GOT3 (cell line): ENCODE measurements at places on chromosomes 1 and 21.

DNA sequence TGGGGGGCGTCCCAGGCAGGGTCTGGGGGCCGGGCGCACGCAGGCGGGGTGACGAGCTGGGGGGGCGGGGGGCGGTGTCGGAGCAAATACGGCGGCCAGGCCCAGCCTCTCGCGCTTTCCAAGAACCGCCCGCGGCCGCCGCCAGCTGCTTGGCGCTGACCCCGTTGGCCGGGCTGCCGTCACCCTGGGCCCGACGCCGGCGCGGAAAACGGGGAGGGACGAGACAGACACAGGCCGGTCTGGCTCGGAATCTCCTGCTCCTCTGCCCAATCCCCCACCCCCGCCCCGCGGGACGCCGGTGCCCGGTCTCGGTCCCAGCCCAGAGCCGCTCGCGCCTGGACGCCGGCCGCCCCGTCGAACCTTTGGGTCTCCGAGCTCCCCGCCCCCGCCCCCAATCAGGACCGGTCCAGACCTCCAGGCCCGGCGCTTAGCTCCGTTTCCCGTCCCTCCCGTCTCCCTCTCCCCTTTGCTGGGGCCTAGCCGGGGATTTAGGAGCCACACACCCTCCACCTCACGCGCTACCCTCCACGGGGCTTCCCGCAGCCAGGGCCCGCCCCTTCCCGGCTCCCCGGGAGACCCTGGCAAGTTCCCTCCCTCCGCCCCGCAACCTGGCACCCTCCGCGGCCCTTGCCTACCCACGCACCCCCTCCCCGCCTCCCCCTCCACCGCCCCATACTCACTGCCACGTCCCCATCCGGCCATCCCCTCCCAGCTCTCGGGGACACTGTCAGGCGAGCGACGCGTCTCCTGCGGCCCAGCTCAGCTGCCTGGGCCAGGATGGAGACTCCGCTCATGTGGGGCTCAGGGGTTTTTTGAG, 800 bp upstream of the MMP23B start:
- DNase-seq, result no peak

DNA sequence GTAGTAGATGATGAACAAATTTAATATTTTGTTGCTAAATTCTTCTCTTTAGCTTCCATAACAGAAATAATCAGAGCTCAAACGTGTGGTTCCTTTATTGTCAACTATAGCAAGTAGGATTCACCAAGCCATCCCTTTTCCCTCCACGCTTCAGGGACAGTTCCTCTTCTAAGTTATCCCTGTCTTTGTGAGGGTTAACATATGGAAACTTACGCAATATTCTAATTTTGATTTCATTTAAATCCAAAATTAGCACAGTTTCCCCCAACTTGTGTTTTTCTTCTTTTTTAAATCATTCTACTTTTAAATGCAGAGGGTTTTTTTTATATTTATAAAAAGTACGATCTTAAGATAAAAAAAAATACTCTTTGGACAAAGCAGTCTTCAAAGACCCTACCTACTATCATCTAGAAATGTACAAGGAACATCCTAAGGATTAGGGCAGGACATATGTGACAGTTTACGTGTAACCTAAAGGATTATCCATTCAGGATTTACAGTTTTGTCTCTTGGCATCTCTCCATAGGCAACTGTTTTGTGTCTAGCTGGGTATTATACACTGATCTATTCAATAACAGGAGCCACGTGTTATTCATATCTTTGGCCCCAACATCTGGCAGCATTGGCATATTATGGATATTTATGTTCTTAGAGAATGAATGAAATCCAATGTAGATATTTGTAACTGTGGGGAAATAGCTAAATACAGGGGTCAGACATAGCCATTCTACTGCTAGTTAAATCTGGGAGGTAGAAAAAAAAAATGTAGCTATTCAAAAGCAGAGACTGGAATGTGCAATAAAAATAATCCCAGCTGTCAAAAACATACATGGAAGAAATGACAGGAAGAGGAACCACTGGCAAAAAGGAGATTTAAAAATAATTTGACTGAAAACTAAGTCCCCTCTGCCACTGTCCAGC, 272.9 kb downstream of the NEGR1 start:
- DNase-seq, result no peak

DNA sequence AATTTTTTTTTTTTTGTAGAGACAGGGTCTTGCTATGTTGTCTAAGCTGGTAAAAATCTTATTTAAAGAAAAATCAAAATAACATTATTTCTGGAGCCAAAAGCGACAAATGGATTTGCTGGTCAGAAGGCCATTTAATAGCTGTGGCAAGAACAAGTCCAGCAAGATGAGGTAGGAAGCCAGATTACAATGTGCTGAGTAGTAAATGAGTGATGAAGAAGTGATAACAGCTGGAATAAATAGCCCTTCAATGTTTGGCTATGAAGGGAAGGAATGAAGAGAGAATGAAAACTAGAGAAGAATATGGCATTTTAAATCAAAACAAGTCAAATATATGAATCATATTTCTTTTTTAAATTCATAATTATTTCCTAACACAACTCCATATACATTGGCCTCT, 34.5 kb downstream of the SYDE2 start:
- no peak for DNase-seq

- DNase-seq, result no peak
Observed at GRCh38 chr1:105909811-105910210, 1146.7 kb upstream of the PRMT6 start.

GRCh38 chr21:46065215-46065913, 32.5 kb upstream of the COL6A2 start:
- DNase-seq, result no peak

GRCh38 chr1:34627465-34628240, 127.2 kb upstream of the GJB5 start:
- no peak for DNase-seq

DNA sequence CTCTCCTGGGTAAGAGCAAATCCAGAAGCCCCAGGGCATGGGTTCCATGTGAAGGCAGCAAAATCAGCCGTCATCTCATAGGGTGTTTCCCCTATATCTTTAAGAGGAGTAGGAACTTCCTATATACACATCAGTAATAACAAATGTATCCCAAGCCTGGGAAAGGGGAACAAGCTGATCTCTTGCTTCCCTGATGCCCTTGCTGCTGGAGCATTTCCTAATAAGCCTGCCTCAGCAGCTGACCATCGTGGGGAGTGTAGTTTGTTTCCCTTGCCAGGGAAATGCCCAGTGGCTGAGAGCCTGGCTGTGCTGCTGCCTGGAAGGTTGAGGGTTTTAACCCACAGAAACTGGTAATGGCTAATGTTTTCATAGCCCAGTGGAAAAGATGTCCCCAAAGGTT, 177.0 kb downstream of the NPHP4 start:
- DNase-seq, result no peak

DNA sequence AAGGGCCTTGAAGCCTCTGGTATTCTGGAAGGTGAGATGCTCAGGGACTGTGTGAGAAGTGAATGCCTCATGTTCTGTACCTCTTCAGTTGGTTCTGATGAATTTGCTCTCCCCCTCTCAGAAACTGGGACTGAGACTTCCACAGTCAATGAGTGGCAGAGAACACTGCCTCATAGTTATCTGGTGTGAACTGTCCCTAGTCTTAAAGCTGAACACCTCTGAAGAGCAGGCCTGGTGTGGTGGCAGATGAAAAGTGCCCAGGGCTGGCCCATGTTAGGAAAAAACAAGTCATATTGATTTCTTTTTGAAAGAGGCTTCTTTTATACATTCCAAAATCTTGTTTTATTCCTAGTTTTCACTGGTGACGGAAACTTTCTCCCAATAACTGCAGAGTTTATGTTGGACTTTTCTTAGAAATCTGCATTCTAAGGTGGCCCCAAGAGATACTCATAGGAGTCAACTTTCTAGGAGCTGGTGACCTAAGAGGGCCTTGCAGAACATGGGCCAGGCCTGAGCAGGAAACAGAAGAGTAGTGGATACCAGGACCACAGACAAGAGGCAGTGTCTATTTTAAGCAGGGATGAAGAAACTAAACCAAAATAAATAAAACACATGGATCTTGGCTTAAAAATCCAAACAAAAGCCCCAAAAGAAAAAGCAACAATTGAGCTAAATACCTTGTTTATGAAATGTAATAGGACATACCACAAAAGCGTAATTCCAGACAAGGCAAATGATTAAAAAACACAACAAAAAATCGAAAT, 19.5 kb downstream of the DUSP10 start:
- no peak for DNase-seq

DNA sequence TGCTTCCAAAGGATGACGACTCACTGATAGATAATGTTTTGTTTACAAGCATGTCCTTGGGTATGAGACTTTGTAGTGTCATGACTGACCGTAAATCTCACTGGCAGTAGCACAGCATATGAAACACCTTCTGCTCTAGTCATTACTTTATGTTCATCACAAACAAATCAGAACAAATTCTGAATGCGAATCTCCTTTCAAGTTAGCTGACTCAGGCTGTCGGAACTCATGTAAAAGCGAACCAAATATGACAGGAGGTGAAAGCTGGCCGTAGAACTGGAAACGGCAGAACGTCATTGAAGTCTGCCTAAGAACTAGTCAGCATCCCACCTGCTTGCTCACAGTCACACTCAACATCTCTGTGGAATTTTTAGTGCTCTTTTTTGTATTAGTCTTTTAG, 143.9 kb downstream of the RGS7 start:
- no peak for DNase-seq

- DNase-seq, result no peak
Observed at GRCh38 chr1:168627370-168627769, 51.0 kb downstream of the XCL1 start.

GRCh38 chr1:25990251-25990650, 7.6 kb downstream of the PAFAH2 start:
- DNase-seq, result no peak

DNA sequence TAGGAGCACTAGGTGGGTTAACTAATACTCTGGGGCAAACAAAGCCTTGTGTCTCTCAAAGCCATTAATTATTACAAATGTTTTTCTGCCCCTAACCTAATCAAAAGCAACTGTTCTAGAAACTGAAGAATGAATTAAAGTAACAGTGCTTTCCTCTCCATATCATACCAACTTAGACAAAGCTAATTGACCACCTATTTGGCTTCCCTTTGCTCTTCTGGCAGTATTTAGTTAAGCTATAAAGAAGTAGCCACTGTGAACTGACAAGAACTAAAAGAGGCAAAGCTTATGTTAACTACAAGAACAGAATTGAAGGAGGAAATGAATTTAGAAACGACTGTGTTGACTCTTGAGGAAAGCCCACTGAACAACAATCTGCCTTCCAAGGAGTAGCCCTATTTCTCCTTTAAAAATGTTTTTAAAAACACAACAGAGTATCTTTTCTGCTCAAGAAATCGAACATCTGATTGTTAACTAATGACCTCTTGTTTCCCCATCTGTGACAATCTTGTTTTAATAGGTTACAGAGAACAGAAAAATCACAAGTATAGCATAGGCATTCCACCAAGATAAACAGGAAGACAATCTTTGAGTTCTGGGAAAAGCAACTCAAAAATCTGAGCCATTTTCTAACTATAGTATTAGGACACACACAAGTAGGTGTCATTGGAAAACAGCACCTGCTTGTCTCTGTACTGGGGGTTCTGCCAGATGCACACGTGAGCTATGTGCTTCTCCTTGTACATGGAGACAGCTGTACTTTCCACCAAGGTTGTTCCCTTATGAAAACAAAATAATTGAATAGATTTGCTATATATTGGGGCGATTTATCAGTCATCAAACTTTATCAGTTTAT, 3.1 kb upstream of the EGLN1 start:
- DNase-seq, result no peak

DNA sequence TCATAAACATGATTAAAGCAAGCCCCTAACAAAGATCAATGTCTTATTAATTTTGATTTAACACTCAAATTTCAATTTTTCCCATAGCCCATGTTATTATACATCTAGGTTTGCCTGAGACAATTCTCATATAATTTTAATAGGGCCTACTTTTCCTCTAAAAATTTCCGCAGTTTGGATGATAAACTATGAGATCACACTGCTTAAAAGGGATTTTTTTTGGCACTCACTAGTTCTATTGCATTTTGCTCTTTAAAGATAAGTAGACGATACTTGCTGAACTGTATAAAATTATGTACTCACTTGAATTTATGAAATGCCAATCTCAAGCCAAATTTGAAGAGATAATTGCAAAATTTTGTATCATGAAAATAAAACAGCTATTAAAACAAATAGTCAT, 480.4 kb upstream of the ZRANB2 start:
- no peak for DNase-seq

GRCh38 chr1:33176362-33176850, 5.4 kb downstream of the TRIM62 start:
- no peak for DNase-seq

DNA sequence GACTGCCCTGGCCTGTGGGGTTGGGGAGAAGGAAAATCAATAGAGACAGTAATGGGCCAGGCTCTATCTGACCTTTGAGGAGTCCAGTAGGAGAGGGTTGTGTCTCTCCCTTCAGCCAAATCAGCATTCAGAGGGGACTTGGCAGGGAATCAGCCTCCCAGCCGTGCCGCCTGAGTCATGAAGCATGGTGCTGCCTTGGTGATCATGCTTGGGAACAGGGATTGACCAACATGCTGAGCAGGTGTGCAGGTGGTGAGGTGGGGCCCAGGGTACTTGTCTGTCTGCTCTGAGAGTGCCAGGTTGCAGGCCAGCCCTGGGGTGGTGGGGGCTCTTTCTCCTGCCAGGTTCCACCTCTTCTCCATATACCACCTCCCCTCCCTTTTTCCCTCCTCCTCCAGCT, 58.9 kb upstream of the TLR5 start:
- no peak for DNase-seq

DNA sequence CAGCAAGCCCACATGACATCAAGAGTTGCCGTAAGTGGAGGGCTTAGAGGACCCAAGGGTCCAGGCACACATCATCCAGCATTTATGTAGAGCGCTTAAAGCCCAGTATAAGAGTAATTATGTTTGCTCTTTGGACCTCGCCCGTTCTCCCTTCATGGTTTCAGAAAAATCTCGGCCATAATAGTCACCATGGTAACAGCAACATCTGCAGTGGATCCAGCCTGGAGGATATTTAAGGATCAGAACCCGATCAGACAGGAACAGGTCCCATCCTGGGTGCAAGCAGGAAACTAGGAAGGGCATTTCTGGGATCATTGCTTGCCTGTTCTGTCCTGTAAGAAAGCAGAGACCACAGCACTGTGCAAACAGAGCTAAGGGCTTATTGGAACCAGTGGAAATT, 89.9 kb upstream of the KAZN start:
- DNase-seq, result no peak

- no peak for DNase-seq
Observed at GRCh38 chr1:174982971-174983689, 16.6 kb upstream of the CACYBP start.

GRCh38 chr1:165259706-165260428, 96.6 kb downstream of the LMX1A start:
- DNase-seq, result no peak

GRCh38 chr1:76190749-76191424, 116.3 kb downstream of the ST6GALNAC3 start:
- no peak for DNase-seq

DNA sequence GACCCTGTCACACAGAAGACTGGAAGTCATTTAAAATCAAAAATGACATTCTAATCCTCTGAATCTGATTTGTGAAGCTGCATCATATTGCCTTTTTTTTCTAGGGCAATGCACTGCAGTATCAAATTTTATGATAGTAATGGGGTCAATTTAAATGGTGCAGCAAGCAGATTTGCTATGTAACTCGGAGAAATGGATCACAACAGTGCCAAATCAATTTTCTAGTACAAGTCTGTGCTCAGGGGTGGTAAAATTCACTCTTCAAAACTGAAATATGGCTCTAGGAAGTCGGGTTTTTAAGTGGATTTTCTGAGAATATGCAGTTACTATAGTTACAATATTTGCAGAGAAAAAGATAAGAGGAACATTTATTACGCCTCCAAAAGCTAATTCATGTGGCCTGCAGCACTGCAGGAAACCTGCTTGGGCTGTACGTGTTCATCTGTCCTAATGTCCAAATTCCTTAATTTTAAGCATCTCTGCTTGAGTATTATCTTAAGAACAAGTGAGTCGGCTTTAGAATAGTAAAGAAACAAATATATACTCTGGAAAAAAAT, 31.5 kb downstream of the HLCS start:
- DNase-seq, result no peak
